ENCODE measurements at places on chromosomes 2 and 18. TPM values are rescaled to one million over a fixed set of nuclear protein-coding genes. Genes with fewer than 3 reads are reported as not detected.

DNA sequence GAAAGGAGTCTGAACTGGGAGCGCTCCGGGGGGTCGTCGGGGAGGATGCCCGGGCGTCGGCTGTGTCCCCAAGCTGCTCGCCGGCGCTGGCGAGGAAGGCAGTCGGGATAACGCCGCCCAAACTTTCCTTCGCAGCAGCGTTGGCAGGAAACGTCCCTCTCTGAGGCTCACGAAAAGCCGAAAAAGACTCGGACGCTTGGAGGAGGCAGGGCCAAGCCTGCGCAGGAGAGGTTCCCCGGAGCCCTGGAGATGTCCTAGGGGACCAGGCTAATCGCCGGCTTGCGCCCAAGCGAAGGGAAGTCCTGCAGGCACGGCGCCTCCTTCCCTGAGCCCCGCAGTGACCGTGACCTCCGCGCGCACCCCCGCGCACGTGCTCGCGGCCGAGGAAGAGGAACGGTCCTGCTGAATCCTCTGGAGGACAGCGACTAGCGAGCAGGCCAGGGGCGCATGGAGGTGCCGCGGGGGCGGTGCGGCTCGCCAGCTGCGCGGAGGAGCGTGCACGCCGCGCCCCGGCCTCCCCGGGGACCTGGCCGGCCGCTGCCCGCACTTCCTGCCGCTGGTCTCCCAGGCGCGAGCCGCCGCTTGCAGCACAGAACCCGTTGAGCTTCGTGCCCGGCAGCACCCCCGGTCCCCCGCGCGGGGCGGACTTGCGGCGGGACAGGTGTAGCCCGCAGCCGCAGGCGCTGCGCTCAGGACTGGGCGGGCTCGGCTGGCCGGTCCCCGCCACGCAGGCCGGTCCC lies at the start of gene SH3RF3:
SH3RF3 (plus strand) TSS at position 590 of the 740 bp plus-strand sequence.
- DNase-seq = no peak

- DNase-seq = no peak
Measured at GRCh38 chr18:24220318-24220688, 81.4 kb downstream of the CABYR start.

DNA sequence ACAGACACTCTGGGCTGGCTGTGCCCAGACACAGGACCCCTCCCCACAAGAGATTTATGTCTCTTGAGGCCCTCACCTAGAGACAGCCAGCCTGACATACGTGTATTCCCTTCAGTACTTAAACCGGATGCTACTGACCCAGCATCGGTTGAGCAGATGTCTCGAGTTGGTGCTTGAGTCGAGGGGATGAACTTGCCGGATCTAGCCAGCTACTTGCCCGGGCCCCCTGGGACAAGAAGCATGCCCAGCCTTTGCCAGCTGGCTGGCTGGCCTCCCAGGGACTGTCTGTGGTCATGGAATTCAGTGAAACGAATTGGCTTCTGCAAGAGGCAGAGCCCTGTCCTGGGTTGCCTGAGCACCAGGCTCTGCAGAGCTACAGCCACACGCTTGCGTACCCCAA lies 36.0 kb downstream of the DNMT3A start:
- no peak for DNase-seq

GRCh38 chr2:39468579-39469451 lies 31.7 kb upstream of the MAP4K3 start:
- DNase-seq = no peak

DNA sequence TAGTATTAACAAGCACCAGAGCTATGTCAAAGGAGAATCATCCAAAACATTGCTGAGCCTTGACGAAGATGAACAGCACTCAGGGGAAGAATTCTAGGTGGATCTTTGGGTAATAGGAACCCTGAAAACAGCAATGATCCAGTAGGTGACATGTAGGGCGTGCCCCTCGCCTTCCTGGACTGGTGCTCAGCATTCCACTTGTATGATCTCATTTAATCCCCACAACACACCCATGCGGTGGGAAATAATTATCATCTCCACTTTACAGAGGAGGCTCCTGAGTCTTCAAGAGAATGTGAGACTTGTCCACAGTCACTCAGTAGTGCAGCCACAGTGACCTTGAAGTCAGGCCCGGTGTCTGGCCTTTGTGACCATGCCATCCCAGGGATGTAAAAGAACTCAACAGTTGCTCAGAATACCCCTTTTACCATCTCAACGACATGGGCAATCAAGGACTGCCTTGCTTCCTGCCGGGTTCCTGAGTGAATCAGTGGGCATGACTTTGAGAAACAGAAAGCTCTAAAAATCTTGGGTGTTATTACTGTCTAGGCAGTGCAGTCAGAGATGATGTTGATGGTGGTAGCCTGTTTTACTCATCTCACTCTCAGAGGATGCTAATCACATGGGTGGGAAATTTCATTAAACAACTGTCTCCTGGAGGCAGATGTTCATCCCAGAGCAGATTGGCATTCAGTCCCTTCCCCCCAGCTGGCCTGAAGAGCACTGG lies 161.6 kb downstream of the BCL11A start:
- DNase-seq = no peak

DNA sequence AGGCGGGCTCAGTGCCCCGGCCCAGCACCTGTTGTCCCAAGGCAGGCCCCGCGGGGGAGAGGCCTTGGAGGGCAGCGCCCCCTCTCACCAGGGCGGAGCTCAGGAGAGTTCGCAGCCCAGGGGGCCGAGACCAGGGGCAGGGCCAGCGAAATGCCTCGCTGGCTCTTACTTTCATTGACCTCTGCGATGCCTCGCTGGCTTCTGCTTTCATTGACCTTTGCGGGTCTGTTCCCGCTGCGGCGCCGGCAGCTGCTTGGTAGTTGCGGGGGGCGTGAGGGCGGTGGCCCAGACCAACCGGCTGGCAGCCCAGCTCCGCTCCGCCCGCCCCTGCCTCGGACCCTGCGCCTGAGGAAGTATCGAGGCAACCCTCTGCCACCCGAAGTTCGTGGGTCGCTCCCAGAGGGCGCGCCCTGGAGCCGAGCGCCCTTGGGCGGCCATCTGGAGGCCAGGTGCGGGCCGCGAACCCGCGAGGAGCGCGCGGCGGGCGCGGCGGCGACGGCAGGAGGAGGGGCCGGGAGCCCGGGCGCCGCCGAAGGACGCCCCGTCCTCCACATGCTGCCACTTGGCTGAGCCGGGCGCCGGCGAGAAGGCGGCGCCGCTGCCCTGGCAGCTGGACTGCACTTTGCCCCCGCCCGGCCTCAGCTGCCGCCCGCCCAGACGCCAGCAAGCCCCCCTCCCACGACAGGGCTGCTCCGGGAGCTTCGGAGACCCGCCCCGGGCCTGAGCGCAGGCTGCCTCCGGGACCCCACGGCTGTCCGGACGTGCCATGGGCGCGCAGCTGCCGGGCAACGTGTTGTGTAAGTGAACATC lies 118.0 kb upstream of the MSTN start:
- DNase-seq = peak; percentile 13

GRCh38 chr18:58195278-58195765 lies 151.3 kb downstream of the NEDD4L start:
- no peak for DNase-seq

DNA sequence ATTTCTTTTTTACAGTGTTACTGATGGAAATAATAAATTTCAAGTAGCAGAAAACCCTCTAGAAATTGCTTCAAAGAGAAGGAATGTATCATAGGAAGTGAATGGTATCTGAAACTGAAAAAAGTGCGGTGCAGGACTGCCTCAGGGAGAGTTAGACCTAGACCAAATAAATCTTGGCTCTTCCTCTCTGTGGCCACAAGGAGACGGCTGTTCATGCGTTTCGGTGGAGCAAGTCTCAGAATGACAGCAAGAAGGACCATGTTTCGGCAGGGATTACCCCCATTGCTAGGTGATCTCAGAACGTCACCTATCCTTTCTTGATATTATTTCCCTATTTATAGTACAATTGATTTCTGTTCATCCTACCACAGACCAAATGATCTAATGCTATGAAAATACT lies 522.3 kb downstream of the SOX11 start:
- DNase-seq = no peak

DNA sequence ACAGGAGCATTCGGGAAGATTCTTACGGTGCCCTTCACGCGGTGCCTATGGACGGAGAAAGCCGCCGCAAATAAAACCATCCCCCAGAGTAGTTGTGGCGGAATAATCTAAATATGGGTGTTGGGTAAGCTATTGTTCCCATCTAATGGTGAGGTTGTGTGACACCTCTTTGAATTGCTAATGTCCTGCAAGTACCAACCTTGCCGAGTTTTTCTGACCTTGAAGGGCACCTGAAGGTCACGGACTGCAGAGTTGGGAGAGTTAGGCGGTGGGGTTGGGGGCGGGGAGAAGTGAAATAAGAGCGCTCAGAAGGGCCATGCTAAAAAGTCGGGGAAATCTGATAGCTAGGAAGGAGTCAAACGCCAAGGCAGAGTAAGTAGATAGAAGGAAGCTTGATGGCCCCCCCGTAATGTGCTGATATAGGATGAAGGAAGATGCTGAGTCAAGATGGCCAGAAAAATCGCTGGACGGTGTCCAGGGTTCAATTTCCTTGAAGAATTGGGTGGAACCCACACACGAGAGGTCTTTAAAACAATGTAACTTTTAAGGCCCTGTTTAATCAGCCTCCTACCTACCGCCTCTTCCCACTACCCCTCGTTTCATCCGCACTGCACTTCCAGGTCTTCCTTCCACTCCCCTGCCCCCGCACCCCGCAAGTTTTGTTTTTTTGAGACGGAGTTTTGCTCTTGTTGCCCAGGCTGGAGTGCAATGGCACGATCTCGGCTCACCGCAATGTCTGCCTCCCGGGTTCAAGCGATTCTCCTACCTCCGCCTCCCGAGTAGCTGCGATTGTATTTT lies 600 bp downstream of the KATNAL2 start:
- DNase-seq = no peak

DNA sequence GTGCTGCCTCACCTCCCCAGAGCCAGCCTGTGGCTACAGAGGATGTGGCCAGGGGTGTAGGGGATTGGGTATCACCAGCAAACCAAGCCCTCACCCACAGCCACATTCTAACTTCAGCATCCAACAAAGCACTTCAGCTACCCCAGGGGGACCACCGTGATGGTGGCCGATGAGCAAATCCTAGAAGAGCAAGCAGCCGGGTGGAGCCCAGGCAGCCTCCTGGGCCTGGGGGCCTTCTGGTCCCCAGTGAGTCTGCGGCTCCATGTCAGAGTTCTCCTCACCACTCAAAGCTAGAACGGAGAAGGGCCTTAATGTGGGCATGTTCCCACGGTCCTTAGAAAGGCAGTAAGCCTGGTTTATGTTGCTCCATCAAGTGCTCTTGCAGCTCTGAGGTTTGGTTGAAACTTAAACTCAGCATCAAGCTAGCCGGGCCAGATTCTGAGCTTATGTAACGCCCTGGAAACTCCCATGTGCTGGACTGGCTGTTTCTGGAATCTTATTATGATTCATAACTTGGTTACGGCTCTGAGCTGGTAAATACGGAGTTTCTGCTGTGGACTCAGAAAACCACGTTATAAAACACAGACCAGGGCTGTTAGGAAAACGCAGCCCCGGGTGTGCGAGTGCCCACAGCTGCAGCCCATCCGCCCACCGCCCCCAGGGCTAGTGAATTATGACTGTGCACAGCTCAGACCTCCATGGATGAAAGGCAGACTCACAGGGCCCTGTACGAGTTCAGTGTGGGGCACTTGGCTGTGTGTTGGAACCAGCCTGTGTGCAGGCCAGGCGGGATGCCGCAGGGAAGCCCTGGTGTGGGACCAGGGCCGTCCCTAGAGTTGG lies 99.8 kb downstream of the SEPTIN10 start:
- no peak for DNase-seq

DNA sequence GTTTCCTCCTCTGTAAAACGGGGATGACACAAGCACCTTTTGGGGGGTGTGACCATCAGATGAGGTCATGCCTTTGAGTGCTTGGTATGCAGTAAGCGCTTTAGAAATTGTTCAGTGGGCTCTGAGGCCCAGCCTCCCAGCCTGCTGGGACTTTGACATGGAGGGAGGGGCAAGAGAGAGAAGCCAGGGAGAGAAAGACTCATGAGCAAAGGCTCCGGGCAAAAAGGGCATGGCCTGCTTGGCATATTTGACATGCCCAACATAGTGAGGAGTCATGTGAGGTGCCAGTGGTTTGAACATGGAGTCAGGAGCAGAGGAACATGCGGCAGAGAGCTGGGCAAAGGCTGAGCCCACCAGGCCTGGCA lies 14.0 kb downstream of the TNS1 start:
- no peak for DNase-seq

DNA sequence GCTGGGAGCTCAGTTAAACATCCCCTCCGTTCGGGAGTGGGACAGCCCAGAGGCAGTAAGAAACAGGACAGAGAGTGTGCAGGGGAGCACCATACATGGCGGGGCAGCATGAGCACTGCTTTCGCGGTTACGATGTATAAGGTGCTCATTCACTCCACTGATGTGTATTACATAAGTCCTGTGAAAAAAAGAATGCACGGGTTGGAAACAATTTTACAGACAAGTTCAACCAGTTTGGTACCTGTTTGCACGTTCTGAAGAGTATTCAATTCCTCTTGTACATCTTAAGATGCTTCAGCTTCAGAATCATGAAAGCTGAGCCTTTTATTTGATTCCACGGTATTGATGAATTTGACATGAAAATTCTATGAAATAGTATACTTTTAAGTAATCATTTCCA lies 97.8 kb upstream of the NETO1 start:
- no peak for DNase-seq

DNA sequence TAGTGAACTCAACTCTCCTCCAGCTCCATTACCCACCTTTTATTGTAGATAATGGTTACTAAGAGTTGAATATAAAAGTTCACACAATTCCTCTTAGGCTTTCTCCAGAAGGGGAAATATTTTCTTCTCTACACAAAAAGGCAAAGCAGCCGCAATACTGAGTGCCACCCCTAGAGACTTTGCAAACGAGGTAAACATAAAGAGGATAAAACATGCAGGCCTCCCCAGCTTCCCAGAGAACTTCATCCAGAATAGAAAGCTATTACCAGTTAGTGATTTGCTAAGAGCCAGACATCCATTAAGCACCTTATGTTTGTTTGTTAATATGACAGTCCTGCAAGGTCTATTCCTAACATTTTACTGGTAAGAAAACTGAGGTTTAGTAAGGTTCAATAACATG lies 17.4 kb downstream of the ZNF521 start:
- DNase-seq = no peak

The TMEM37 gene
- 56.4 TPM for polyA plus RNA-seq

The VSNL1 gene
- 4.6 TPM for polyA plus RNA-seq

The CPLX4 gene
- polyA plus RNA-seq = 0.22 TPM

The TRIM43B gene
- polyA plus RNA-seq = 0.31 TPM

The CTAGE1 gene
- polyA plus RNA-seq = not detected

The KCNJ3 gene
- 7.9 TPM for polyA plus RNA-seq

The INHBB gene
- polyA plus RNA-seq = not detected

Measured in right renal cortex interstitium (tissue), 3 donors.